ENCODE measurements at places on chromosomes 1 and 21. TPM values are rescaled to one million over a fixed set of nuclear protein-coding genes. Genes with fewer than 3 reads are reported as not detected.

The ZBTB7B gene
- 74.8 TPM for total RNA-seq

The LGR6 gene
- total RNA-seq, result 0.26 TPM

The ATP1A4 gene
- 0.40 TPM for total RNA-seq

The A3GALT2 gene
- not detected for total RNA-seq

The ETV3L gene
- total RNA-seq, result not detected

The TBX19 gene
- total RNA-seq, result 3.6 TPM

The BEST4 gene
- 0.79 TPM for total RNA-seq

The RAB7B gene
- total RNA-seq, result not detected

The CDA gene
- not detected for total RNA-seq

The KLF17 gene
- not detected for total RNA-seq

- DNase-seq, result no peak
Measured at GRCh38 chr1:44420535-44420934, 15.5 kb downstream of the RNF220 start.

- DNase-seq, result no peak
Measured at GRCh38 chr1:79588719-79589118, 582.2 kb upstream of the ADGRL4 start.

DNA sequence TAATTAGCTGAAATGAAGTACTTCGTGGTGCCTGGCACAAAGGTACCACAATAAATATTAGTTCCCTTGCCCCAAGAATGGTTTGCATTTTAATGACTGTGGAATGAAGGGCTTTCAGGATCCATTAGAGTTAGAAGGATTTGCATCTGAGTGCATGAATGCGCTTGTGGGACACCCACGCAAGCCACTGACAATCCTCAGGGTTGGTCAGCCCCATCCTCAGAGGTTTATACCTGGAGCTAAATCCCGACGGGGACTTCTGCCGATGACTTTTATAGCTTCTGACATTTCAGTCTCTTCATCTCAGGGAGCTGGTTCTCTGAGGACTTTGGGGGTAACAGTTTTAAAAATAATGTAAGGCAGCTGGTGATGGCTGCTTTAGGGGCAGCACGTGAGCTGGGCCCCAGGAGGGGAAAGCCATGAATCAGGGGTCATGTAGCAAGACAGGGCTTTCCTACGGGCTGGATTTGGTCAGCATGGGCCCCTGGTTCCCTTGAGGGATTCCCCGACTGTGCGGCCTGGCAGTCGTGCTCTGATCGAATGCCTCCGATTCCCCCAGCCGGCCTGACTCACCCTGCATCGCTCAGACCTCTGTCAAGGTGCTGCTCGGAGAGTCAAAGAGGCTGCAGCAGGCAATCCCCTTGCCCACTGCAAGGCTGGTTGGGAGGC is 20.8 kb upstream of the IL10 start:
- DNase-seq, result no peak

GRCh38 chr1:22238356-22239224 is 95.7 kb upstream of the WNT4 start:
- DNase-seq, result no peak

- no peak for DNase-seq
Measured at GRCh38 chr1:214379236-214379970, 98.4 kb downstream of the SMYD2 start.

DNA sequence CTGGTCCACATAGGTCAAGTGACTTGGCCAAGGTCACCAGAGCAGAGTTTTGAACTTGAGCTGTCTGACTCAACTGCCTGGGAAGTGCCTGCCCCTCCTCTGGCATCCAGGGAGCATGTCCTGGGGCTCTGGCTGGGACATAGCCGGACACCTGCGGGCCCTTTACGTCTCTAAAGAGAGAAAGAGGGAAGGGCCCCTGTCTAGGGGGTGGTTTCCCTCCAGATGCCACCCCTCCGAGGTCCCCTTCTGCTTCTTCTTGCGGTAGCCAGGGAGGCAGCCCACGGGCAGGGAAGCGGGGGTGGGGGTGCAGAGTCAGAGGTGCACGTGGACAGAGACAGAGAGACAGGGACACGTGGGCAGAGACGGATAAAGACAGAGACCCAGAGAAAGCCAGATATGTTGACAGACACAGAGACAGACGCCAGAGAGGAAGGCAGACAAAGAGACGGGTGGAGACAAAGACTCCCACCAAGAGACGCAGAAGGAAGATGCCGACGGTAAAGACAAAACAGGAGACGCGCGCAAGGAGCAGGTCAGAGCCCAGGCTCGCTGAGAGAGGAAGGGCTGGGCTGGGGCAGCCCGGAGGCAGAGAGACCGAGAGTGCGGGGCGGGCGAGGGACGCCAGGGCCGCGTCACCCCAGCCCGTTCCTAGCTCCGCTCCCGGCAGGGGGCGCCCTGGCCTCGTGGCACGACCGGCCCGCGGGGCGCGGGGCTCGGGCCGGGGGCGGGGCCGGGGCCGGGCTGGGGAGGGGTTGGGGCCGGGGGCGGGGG is 458 bp upstream of the ALPL start:
- DNase-seq, result peak; percentile 56

- no peak for DNase-seq
Measured at GRCh38 chr1:158101455-158101854, 79.2 kb upstream of the CD1D start.

DNA sequence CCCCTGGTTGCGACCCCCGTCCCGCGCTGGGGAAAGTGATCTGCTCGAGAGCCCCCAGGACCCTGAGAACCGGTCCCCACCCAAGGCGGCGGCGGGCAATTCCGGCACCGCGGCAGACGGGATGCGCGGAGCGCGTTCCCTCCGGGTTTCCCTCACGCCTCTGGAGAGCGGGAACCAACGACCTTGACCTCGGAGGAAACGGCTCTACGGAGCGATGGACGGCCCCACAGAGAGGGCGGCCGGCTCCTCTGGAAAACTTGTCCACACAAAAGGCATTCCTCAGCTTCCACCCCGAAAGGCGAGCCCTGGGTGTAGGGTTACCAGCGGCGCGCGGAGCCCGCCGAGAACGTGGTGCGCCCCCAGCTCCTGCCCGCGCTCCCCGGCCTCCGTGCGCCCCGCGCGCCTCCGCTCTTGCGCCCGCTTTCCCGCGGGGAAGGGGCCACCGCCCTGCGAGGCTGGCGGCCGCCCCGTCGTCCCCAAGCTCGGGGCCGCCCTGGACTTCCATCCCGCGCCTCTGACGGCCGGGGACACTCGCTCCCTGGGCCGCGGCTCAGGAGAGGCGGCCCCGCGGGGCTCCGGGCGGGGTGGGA is 391 bp upstream of the KIAA1614 start:
- no peak for DNase-seq

GRCh38 chr1:13830616-13831280 is 130.8 kb downstream of the PRDM2 start:
- DNase-seq, result no peak

- DNase-seq, result no peak
Measured at GRCh38 chr1:87795615-87796337, 467.1 kb downstream of the LMO4 start.

DNA sequence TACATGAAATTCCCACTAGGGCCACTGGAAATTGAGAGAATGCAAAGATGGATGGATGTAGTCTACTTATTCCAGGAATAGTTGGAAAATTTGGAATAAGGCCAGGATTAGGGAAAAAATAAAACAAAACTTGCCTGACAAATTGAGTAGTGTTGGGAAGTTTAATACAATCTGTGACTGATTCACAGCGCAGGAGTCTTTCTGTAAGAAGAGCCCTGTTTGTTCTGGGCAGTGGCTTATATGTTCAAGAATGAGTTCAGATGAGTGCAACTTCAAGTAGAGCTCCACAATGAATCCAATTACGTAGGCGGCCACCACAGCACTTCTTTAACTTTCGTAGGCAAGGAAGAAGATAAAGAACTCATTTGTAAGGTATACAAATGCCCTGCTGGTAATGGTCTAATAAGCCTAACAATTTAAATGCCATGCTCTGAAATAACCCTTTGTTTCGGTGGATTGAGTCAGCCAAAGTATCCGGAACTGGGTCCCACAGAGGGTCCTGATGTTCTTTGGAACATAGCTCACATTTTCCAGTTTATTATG is 47.1 kb upstream of the KCNE1 start:
- no peak for DNase-seq

DNA sequence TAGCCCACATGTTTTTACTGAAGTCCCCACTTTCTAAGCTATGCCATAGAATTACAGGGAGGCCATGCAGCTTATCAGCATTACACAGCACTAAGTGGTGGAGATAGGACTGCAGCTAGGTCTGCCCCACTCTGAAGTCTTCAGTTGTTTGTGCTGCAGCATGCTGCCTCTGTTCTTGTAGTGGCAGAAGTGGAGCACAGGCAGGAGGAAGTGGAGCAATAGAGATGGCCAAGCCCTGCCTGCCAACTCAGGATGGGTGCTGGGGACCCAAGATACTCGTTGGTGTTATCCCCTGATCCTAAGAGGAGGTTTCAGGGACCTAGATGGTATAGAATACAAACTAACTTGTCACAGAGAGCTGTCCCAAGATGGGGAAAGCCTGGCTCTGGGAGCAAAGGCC is 12.9 kb downstream of the MRPL37 start:
- DNase-seq, result no peak

DNA sequence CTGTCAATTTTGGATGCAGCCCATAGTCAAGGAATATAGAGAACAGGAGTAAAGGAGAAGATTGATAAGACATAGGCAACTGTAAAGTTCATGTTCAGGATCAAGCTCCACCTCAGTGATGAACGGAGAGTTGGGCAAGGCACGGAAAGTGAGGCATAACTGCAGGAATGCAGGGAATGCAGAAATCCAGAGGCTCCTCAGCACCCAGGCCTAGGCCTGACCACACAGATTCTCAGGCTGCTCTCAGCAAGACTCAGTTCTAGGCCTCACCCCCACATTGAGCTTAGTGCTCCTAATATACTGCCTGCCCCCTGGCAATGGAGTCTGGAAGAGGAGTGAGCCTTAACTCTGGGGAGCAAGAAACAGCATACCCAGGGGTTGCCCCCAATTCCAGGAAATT is 36.3 kb upstream of the S1PR1 start:
- no peak for DNase-seq

GRCh38 chr1:25760871-25761270 is 39.1 kb upstream of the SELENON start:
- DNase-seq, result no peak

DNA sequence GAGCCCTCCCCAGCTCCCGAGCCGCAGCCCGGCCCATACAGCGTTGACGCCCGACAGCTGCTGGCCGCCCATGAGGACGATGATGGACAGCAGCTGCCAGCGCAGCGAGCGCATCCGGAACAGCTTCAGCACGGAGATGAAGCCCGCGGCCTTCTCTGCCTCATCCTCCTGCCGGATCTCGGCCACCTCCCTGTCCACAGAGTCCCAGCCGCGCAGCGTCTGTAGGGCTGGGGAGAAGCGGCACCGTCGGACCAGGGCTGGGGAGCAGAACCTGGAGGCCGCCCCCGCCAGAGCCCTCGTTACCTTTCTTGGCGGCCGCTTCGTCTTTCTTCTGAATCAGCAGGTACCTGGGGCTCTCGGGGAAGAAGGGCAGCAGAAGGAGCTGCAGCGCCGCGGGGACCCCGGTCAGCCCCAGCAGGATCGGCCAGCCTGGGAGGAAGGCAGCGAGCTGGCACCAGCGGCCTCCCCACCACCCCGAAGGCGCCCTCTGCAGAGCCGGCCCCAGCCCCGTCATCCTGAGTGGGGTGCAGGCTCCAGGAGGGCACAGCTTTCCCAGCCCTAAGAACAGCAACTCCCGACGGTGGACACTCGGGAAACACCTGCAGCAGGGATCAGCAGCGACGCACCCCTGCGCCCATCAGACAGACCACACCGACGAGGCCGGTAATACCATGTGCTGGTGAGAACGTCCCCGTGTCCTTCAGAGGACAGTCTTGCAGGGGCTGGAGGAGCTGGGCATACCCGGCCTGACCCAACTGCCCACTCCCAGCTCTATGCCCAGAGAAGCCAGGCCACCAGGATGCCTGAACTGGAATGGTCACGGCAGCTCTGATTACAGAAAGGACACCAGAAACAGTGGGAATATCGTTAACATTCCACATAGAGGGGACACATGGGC is 13.8 kb upstream of the SLC2A7 start:
- DNase-seq, result no peak

- no peak for DNase-seq
Measured at GRCh38 chr21:38669186-38669585, 136.5 kb upstream of the ETS2 start.

- DNase-seq, result no peak
Measured at GRCh38 chr1:151530461-151530860, 9.6 kb upstream of the TUFT1 start.

DNA sequence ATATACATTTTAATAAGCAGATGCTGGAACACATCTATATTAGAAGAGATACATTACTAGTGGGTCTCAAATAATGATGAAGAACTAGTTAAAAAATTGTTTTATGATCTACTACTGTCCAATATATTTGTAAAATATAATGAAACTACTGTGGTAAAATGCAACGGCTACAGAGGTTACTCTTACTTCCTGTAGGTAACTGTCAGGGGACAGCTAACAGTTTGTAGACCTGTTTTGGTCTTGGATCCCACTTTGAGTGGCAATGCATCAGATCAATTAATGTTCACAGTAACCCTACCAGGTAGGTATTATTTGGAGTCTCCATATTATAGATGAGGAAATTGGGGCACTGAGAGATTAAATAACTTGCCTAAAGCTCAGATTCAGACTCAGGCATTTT is 26.7 kb upstream of the MYSM1 start:
- DNase-seq, result no peak

DNA sequence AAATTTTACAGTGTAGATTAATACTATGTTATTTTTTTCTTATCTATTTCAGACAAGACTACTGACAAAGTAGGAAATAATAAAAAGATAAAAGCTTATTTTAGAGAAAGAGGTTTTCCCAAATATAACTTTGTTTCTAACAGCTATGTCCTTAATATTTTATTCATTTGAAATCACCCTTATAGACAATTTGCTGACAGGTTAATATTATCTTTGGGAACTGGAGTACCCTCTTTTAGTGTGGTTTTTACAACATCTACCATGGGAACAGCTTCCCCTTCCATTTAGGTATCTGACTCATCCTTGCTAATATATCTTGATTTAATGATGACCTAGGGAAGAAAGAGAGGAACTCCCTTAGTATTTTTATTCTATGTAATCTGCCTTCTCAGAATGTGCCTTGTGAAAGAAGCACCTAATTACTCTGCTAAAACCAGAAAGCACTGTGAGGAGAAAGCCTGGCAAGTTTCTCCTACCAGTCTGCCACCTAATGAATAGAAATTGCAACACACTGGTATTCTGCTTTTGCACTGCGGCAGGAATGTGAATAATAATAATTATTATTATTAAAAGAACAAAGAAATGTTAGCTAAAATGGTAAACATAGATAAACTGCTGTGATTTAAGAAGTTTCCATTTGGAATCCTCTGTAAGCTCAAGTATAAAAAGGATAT is 192.8 kb downstream of the PDE4B start:
- no peak for DNase-seq

DNA sequence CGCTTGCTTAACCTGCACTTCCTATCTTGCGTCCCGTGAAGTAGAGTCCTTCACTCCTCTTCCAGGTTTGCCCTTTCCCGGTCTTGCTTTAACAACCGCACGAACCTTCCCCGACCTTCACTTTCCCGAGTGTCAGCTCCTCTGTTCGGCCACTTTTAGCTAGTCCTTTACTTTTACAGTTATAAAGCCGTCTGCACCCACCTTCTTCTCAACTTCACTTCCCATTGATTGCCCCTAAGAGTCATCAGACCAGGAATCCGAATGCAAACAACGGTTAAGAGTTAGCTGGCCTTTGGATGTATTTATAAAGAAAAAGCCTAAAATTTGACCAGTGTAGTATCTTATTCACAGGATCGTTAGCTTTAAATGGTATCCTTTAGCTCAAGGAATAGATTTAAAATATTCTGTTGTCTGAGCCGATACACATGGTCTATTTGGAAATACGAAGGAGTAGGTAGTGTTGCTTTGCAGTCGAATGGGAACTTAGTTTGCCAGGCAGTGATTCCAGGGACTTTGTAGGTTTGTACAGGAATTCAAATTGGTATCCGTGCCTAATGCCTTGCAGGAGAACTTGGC is 1.4 kb downstream of the PPP2R5A start:
- DNase-seq, result no peak
